ENCODE measurements at places on chromosomes 4 and X.

- no peak for DNase-seq
These were observed 56.1 kb upstream of the MSX1 start for GRCh38 chr4:4803216-4803911.

DNA sequence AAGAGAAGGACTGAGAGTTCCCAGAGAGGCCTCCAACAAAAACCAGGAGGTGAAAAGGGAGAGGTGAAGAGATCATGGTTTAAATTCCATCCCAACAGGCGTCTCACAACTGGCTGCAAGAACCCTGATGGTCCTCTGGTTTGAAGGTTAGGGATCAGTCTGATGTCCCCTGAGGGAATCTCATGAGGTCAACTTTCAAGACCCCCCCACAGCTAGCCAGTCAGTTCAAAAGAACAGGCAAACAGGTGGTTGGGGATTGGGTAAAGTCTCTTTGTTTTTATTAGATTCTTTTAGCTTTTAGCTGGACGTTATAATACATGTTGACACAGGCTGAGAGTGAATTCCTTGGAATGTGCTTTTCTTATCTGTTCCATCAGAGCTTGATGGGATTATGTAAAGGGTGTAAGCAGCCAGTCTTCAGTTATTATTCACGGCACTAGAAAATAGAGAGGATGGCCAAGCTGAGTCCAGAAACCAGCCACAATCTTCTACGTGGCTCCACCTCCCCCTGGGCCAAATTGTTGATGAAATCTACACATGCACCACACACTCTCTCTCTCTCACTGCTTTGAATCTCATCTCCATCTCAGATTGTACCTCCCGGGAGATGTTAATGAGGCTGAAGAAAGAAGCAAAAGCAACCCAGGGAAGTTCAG lies 20.8 kb downstream of the ENPP6 start:
- DNase-seq = no peak

DNA sequence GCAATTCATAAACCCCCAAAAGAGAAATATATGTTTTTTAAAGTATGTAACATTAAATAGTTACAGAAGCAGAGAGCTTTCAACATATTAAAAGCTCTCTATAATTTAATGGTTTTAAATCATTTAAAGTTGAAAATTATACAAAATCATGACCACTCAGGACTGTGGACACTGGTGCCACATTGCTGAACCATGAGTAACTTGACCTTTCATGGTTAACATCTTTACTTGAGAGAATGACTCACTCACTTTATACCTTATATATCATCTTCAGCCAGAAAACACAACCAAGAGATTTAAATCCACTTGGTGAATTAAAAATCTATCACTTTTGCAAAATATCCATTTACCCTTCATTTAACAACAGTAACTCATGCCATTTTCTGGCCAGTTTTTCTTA lies 584.3 kb upstream of the SMIM31 start:
- DNase-seq = no peak

GRCh38 chr4:26589705-26590104 lies 5.8 kb downstream of the TBC1D19 start:
- no peak for DNase-seq

DNA sequence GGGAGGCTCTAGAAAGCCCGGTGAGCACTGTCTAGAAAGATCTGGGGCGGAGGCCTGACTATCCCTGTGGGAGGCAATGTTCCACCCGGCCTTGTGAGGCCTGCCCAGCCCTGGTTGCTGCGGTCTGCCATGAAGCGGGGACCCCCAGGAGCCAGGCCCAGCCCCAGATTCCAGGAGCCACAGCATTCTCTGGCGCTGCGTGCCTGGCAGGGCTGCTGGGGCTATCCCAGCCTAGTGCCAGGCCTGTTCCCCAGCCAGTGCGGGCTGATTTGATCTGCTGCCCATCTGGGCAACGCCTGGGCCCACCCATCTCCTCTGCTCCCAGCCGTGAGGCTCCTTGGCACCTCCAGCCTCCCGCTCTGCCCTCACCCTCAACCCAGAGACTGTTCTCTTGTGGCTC lies 19.6 kb downstream of the ATP2B3 start:
- DNase-seq = no peak

GRCh38 chrX:81261576-81261975 lies 59.7 kb downstream of the SH3BGRL start:
- no peak for DNase-seq

GRCh38 chr4:103008875-103009729 lies 10.4 kb downstream of the SLC9B1 start:
- no peak for DNase-seq

DNA sequence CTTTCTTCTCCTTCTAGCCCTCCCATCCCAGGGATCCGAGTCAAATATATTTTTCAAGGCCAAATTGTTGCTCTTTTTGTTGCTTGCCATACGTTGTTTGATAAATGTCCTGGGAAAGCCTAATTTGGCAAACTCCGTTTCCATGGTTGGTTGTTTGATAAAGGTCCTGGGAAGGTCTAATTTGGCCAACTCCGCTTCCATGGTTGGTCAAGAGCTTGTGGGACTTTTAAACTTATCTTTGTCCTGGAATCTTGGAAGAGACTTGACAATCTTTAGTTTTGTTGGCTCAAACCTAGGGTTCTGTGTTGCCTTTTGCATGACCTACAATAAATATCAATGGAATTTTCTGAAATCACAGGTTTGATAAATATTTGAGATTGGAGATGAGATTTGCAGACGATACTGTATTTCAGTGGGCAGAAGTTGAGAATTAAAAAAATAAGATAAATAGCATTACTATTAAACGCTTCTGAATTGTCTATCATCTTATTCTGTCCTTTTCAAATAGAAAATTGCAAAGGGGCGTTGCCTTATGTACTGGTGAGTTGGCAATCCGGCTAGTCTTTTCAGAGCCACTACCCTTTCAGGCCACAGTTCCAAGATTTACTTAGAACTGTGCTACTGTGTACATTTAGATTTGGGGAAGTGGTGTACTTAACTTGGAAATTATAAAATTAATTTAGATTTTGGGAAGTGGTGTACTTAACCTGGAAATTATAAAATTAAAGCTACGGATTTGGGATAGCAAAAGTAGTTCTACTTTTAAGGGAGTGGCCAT lies 804 bp downstream of the OSTC start:
- DNase-seq = no peak

- no peak for DNase-seq
These were observed at the start of gene PPP2R3B for GRCh38 chrX:386768-387575. TSS of gene PPP2R3B (minus strand) at chrX:386907. CDS start at chrX:386691, 216 bp downstream.

- DNase-seq = no peak
These were observed 85.9 kb downstream of the ASMT start for GRCh38 chrX:1700757-1701156.

GRCh38 chr4:95540227-95540626 lies 8.5 kb downstream of the UNC5C start:
- no peak for DNase-seq

DNA sequence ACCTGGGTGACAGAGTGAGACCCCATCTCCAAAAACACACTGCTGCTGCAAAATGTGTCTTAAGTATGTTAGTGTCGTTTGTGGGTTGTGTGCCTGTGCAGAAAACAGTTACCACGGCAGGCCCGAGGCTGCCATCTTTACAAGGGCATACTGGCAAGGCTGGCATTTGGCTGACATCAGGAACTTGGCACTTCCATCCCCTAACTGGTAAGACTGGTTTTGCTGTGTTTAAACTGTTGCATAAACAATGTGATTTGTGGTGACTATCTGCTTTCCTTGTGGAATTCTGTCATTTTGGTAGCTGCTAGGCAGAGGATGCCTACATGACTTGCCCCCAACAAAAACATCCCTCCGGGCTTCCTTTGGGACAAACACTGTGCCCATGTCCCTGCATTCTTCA lies 12.3 kb downstream of the LRP2BP start:
- DNase-seq = no peak

DNA sequence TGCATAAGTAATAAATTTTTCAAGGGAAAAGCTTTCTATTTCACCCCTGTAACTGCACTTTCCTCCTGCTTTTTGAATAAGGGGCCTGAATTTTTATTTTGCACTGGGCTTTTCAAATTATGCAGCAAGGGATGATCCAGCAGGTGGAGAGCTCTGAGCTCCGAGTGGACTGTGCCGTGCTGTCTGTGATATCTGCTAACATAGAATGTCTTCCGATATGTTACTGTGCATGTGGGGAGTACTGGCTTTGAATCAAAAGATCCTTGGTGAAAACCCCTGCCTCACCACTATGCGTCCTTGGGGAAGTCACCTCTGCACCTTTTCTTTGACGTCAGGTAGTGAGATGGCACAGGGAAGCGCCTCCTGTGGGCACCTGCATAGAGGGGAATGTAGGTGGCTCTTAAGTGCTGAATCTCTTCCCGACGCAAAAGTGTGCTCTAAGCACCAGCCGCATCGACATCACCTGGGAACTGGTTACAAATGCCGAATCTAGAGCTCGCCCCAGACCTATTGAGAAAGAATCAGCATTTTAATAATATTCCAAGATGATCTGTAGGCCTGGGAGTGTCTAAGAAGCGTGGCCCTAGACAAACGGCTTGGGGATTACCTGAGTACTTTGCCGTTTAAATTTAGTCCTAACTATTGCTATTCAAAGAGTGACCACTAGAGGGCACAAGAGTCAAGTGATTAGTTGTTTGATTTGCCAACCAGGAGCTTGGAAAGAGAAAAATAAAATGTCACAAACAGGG lies 19.2 kb upstream of the WFS1 start:
- DNase-seq = no peak

GRCh38 chr4:41120297-41121217 lies 93.8 kb downstream of the APBB2 start:
- DNase-seq = no peak

- no peak for DNase-seq
These were observed 687.2 kb upstream of the AADAT start for GRCh38 chr4:170776983-170777382.

- DNase-seq = no peak
These were observed 27.7 kb upstream of the CXCL3 start for GRCh38 chr4:74066232-74066631.

- DNase-seq = no peak
These were observed 33.8 kb downstream of the LRPAP1 start for GRCh38 chr4:3498407-3498806.

DNA sequence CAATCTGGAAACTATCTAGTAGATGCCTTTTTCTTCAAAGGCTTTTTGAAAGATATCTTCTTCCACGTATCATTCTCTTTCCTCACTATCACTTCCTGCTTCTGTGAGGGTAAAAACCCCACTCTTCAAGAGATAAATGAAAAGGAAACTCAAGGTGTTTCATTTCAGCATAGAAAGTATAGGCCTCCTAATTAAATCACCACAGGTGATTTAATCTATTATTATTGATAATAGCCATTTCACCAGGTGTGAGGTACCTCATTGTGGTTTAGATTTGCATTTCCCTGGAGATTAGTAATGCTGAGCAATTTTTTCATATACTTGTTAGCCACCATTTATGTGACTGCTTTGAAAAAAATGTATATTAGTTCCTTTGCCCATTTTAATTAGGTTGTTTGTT lies 92.0 kb upstream of the EMCN start:
- no peak for DNase-seq

DNA sequence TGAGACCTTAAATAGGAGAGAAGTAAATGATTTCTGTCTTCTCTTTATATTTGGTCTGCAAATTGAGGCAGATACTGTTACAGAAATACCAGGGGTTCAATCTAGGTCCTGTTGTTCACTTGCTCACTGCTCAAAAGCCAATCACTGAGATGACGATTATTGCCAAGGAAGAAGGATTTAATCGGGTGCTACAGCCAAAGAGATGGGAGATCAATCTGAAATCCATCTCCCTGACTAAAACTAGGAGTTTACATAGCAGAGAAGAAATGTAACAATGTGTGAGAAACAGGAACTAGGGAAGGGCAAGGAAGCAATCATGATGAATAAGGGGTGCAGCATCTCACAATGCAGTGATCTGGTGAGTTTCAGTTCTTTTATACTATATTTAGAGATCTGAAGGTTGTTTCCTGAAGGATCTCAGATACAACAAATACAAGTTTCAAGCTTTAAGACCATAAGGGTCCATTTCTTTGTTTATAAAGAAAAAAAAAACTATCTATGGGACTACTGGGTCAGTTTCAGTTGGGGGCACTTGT lies 117.9 kb upstream of the FAM9B start:
- DNase-seq = no peak

DNA sequence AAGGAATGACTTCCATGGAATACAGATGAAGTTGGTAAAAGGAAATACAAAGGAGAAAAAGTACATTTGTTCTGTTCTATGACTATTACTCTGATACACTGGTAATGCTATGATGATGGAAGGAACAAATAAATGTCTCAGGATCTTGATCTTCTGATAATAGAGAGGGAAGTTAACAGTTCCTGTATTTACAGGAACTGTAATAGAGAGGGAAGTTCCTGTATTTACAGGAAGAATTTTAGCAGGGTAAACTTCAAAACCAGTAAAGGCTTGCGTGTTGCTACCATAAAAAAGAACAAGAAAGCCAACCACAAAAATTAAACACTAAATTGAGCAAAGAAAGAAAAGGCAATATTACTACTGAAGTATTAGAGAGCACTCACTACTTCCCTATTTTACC lies 91.7 kb upstream of the HPGD start:
- DNase-seq = no peak

GRCh38 chr4:77950203-77950602 lies 87.6 kb downstream of the MRPL1 start:
- DNase-seq = no peak

DNA sequence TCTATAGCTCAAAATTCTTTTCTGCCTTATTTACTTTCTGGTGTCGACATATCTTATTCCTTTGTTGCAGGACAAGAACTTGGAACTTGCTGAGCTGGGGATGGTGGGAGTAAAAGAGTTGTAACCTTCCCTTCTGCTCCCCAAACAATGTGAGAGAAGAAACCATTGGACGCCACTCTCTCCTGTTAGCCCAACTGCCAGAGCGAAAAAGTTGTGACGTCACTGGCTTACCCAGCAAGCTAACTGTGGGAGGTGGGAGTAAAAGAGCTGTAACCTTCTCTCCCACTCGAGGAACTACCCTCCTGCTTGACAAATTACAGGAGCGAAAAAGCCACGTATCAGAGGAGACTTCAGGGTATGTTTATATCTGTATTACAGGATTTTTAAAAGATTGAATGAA lies 90.0 kb upstream of the PCDH10 start:
- no peak for DNase-seq

- DNase-seq = no peak
These were observed 64.3 kb upstream of the RAPGEF2 start for GRCh38 chr4:159038536-159038935.

GRCh38 chr4:31328932-31329331 lies 608.8 kb downstream of the PCDH7 start:
- DNase-seq = peak; percentile 8
